ENCODE measurements at places on chromosomes 5 and 9. TPM values are rescaled to one million over a fixed set of nuclear protein-coding genes. Genes with fewer than 3 reads are reported as not detected.

GRCh38 chr9:131747352-131747751 lies 7.5 kb upstream of the RAPGEF1 start:
- DNase-seq, result no peak

GRCh38 chr5:66633754-66634153 lies 37.6 kb downstream of the MAST4 start:
- DNase-seq, result no peak

DNA sequence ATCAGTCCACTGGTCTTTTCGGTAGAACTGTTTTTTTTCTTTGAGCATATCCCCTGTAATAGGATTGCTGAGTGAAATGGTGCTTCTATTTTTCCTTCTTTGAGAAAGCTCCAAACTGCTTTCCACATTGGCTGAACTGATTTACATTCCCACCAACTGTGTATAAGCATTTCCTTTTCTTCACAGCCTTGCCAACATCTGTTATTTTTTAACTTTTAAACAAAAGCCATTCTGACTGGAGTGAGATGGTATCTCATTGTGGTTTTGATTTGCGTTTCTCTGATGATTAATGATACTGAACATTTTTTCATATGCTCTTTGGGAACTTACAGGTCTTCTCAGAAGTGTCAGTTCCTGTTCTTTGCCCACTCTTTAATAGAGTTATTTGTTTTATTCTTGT lies 764.7 kb downstream of the MTRR start:
- DNase-seq, result no peak

GRCh38 chr5:147921136-147921535 lies 14.8 kb upstream of the C5orf46 start:
- no peak for DNase-seq

DNA sequence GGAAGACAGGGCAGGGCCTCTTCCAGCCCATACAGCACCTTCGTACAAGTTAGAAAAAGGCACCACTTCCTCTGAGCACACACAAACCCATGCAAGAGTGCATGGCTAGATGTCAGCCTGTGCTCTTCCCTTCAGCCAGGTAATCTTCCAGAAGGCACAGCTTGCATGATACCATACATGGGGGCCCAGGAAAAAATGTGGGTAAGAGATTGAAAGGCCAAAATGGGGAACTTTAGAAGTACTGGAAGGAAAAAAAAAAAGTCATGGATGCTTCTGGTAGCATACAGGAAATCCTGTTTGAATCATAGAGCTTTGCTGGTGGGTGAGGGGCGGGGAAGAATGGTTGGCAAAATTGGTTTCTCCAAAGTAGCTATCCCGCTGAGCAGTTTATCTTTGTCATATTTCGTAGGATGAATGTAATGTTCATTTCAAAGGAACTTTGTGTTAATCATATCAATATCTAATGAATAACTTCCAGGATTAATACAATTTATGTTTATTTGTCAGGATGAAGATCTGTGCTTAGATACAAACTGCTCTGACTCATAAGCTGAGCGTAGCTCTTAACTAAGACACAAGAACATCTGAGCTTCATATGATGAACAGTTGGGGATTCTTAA lies 78.2 kb upstream of the MAP3K1 start:
- no peak for DNase-seq

GRCh38 chr5:141374627-141375026 lies 936 bp downstream of the PCDHGA6 start:
- no peak for DNase-seq

DNA sequence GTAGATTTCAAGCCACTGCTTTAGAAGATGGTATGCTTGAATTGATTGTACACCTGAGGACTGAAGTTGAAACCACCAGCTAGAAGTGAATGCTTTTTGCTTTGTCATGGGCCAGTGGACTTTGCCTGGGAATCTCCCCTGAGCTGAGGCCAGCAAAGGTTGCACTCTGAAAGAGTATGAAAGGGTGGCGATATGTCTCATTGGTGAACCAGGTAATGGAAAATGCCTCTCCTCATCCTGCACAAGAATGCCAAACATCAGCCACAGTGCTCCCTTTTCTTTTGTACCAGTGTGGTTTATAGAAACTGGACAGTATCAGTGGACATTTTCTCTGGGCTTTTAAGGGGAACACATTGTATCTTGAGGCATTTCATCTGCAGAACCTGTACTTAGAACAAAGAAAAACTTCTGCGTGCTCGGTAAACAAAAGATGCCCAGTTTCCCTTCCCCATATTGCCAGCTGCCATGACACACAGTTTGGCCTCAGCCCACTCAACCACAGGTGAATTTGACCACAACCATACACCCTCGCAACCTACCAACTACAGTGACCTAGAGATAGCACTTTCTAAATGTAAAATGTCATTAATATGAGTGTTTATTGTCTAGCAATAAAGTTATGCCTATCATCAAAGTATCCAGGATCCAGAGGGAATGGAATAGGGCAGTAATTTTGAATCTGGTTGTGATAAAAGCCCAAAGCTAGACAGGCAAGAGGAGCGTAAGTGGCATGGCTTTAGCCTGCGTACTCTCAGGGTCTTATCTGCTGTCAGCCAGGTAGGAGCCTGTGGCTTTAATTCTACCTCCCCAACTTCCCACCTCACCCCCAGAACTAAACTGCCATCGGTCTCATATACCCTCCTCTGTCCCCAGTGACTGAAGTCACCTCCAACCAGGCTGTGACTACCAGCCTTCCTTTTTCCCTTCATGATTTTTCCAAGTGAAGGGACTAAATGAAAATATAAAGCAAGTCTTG lies 79.5 kb upstream of the LHFPL2 start:
- no peak for DNase-seq

- DNase-seq, result no peak
Observed at GRCh38 chr5:74540622-74541021, 99.9 kb downstream of the ENC1 start.

GRCh38 chr5:53031695-53032096 lies 42.5 kb downstream of the ITGA2 start:
- DNase-seq, result no peak

DNA sequence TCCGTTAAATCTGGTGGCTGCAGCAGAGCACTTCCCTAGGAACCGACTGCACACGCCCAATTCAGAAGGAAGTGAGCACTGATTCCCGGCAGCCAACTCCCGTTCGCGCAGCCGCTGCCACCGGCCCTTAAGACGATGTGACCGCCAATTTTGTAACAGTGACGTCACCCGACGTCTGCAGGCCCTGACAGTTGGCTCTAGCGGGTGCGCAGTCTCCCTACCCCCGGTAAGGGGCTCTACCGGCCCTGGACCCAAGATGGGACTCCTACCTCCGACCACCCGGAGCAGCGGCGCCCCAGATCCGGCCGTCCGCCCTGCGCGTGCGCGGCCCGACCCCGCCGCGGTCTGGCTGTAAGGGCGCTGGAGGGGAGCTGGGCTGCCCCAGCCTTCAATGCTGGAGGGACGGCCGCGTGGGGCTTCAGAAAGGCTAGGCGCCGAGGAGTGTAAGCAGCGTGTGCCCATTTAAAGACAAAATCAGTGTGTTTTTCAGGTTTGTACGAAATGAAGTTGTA lies 19.1 kb downstream of the DNAJA1 start:
- peak; percentile 92 for DNase-seq

DNA sequence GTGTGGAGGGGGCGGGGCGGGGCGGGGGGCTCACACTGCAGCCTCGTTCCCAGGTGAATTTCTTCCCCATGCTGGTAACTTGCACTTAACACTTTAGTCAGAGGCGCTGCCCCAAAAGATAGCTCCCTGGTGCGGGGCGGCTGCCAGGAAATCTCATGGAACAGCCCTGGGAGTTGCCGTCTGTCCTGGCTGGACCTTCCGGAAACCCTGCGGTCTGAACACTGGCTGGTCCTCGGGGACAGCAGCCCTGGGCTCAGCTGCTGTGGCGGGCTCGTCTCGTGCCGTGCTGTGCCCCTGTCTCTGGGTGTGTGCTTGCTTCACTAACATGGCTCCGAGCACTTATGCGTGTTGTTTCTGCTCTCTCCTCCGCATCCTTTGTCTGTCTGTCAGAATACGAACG lies 25.8 kb downstream of the PTGES2 start:
- DNase-seq, result peak; percentile 79

GRCh38 chr5:64292611-64293215 lies 127.1 kb downstream of the RNF180 start:
- no peak for DNase-seq

- no peak for DNase-seq
Observed at GRCh38 chr5:159101685-159102084, 2.0 kb upstream of the EBF1 start.

- DNase-seq, result no peak
Observed at GRCh38 chr5:157354800-157355199, 88.9 kb downstream of the CYFIP2 start.

- DNase-seq, result no peak
Observed at GRCh38 chr5:50886657-50887345, 220.4 kb downstream of the PARP8 start.

- no peak for DNase-seq
Observed at GRCh38 chr9:84123648-84124406, 143.2 kb downstream of the RMI1 start.

DNA sequence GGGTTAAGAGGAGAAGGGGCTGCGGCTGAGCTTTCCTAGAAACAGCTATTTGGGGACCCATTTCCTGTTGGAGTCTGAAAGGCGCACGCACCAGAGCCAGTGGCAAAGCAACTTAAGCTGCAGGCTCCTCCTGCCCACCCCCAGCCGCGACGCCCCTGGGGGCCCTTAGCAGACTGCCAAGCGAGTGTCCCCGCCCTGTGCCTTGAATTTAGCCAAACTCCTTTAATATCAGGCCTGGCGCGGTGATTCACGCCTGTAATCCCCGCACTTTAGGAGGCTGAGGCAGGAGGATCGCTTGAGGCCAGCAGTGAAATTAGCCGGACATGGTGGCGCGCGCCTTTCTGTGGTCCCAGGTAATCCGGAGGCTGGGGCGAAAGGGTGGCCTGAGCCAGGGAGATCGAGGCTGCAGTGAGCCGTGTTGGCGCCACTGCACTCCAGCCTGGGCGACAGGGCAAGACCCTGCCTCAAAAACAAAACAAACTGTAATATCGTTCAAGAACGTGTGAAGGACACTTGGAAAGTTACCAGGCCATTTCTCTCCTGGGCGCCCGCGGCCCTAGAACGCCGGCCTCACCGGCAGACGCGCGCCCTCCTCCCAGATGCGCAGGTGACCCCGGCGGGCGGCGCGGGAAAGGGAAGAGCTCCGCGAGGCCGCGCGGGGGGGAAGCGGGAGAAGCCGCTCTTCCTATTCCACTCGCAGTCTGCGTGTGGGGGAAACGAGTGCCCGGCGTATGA lies 1.0 kb upstream of the F2R start:
- peak; percentile 33 for DNase-seq

- DNase-seq, result peak; percentile 24
Observed at GRCh38 chr5:36017004-36017403, 25.8 kb upstream of the UGT3A1 start.

- DNase-seq, result no peak
Observed at GRCh38 chr5:41410307-41410706, 100.1 kb downstream of the PLCXD3 start.

OR2V1 gene
- not detected for total RNA-seq

NR5A1 gene
- not detected for total RNA-seq

DBH gene
- not detected for total RNA-seq

CORO2A gene
- total RNA-seq, result 1.4 TPM

NDUFS4 gene
- total RNA-seq, result 114 TPM

CCDC192 gene
- not detected for total RNA-seq

TSSK1B gene
- 0.10 TPM for total RNA-seq

NDUFA8 gene
- 221 TPM for total RNA-seq

MLANA gene
- not detected for total RNA-seq

IFNE gene
- total RNA-seq, result not detected

UGT3A1 gene
- not detected for total RNA-seq

SPINK7 gene
- total RNA-seq, result not detected

ADAMTS16 gene
- not detected for total RNA-seq

Measured in left cardiac atrium (tissue), 4 donors.